ELR (cell line): ENCODE measurements at places on chromosomes 4 and X.
A peak's percentile ranks its signal among the peaks of the same experiment; 100 is the strongest.

DNA sequence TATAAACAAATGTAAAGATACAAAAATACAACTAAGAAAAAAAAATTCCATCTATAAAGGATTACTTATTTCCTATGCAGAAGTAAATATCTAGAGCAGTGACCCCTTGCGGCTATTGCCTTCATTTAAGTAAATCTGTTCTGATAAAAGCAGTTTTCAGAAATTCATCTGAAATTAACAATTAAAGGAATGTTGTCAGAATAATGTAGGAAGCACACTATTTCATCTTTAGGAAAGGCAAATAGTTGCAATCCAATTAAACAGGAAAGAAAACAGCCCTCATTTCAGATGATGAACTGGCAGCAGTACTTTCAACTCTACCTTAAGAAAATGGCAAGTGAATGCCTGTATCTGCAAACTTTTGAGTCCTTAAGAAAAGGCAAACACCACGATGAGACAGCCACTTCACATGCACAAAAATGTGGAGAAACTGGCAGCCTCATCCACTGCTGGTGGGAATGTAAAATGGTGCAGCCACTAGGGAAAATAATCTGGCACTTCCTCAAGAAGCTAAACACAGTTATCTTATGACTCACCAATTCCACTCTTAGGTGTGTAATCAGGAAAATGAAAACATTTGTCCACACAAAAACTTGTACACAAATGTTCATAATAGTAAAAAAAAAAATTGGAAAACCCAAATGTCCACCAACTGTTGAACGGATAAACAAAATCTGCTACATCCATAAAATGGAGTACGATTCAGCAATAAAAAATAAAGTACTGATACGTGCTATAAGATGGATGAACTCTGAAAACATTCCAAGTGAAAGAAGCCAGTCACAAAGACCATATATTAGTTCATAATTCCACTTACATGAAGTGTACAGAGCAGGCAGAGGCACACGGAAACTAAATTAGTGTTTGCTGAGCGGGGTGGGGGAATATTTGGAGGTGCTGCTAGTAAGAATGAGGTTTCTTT, 2.0 kb upstream of the THAP9 start:
- DNase-seq: peak; percentile 86

DNA sequence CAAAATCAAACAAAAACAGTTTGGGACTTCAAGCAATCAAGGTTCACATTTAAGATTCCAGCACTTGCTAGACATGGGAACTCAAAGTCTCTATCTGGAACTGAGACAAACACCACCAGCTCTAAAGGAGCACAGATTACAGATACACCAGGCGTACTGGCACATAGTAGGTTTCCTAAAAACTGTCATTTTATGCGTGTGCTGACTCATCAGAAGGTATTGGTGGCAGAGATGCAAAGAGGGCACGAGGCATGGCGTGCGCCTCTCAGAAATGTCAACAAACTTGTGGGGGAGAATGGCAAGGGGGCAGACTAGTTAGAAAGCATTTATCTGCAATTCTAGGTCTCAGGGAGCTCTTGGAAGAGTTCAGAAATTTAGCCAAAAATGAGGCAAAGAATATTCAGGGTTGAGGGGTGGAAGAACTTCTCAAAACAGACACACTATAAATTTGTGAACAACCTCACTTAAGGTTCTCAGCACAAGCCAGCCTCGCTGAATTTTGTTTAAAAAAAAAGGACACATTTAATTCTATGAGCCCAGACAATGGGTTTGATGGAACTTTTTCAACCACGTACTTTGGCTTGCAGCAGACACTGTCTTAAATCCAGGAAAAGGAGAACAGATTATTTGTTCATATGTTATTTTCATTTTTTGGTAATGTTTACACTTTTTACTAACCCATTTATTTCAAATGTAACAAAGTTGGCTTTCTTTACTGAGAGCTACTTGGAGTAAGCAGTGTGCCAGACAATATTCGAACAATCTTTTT, 100.0 kb downstream of the SHISA3 start:
- DNase-seq: no peak

DNA sequence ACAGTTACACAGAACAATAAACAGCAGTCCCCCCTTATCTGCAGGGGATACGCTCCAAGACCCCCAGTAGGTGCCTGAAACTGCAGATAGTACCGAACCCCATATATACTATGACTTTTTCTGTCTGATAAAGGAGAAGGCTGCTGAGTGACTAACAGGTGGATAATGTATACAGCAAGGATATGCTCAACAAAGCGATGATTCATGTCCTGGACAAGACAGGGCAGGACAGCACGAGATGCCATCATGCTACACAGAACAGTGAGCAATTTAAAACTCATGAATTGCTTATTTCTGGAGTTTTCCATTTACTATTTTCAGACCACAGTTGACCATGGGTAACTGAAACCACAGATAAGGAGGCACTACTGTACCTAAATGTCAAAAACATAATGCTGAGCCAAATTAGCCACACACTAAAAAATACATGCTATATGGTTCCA, 76.1 kb downstream of the MANBA start:
- DNase-seq: peak; percentile 69

- DNase-seq: peak; percentile 76
Measured at GRCh38 chr4:55866973-55867574, 13.6 kb downstream of the EXOC1 start.

GRCh38 chr4:12120968-12121367, 692.3 kb upstream of the HS3ST1 start:
- no peak for DNase-seq

DNA sequence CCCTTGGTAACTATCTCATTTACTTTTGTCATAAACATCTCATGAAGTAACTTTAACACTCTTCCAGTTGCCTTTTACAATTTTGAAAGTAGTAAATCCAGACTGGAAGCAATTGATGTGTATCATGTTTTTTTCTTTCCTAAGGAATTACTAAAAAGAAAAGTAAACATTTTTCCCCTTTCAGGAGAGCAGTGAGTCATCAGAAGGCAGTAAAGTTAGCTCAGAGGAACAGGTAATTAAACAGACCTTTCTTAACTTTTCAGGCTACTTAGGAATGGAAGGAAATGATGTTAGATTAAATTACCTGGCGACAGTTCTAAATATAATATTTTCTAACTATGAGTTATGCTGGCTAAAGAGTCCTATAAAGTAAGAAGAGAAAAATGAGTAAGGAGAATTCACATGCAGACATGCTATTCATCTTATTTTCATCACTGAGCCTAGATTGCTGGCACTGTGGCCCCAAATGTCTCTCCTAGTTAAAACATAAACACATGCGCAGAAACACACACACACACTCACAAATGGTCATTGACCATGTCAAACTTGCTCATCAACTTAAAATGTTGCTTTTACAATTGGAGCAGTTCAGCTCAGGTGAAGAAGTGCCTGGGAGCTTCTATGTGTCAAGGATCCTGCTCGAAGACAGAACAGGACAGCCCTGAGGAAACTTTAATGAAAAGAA, 9.3 kb downstream of the DMP1 start:
- peak; percentile 48 for DNase-seq

DNA sequence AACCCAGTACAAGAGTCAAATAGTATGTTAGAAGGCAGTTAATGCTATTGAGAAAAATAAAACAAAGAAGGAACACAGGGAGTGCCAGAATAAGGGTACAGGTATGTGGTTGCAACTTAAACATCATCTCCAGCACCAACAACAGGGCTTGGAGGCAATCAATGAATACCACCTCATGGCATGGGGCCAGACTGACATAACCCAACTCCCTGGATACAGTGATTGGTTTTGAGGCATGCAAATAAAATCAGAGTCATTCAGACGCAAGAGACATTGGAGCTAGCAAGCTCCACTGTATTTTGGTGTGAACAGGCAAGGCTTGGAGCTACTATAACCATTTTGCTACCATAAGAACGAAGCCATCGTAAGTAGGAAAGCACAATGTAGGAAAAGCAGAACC, 56.7 kb downstream of the PPP3CA start:
- no peak for DNase-seq

DNA sequence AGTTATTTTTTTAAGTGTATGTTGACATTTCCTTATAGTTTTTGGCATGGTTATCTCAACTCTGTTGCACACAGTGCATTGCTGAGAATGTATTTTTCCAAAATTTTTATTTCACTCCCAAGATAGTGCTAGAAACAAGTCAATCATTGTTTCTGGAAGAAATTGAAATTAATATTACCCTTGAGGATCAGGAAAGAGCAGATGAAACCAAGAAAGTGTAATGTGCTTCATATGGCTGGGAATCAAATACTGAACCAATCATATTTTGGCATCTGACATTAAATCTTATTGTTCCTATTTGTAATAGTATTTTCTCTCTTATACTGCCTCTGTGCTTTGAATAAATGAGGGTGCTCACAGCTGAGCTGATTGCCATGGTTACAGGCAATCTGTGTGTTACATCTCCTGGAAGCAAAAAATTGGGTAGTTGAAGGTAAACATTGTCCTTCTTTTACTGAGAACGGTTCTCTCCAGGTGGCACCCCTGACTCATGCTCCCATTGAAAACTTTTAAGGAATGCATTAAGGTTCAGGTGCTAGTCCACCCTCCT, 358.2 kb upstream of the NR3C2 start:
- DNase-seq: no peak

- DNase-seq: no peak
Measured at GRCh38 chr4:54359919-54360650, 131.0 kb downstream of the PDGFRA start.

GRCh38 chr4:169372791-169373190, 102.0 kb upstream of the SH3RF1 start:
- no peak for DNase-seq

DNA sequence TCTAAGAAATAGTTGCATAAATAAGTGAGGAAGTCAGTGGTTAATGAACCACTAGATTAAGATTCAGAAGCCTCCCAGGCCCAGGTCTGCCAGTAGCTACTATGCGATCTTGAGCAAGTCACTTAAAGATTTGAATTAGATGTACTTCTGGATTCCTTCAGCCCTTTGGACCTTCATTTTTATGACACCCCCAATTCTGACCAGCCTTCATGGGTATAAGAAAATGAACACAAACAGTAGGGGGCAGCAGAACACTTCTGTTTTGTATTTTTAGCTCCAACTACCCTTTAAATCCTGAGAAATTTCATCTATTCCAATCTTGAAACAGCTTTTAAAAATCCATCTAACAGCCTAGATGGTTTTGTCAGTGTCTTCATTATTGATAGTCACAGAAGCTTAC, 19.0 kb downstream of the TMEM47 start:
- peak; percentile 47 for DNase-seq

DNA sequence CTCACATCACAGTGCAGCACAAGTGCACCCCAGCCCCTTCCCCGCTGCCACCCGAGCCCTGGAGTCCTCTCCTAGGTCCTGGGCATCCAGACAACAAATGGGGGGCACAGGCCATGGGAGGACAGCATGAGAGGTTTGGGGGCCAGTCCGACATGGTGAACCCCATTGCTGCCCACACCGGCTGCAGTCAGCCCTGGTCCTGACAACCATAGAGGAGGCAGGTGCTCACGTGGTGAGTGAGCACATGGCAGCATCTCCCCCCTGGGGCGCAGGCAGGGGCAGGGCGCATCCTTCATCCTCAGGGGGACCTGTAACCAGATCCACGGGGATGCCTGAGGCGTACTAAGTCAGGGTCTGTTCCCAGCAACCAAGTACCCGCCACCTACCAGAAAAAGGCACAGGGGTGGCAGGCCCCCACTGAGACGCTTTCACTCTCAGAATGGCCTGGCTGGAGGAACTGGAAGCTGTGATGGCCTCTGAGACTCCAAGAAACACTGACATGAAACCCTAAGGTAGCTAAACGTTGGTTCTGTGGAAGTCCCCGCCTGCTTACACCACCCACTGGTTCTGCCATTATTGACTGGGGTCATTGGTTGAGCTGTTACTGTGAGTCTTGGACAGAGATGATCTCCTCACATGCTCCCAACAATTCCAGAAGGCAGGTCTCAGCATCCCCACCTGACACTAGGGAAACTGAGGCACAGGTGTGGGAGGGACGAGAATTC, 6.5 kb downstream of the ZFYVE28 start:
- DNase-seq: no peak

GRCh38 chr4:2047031-2047660, 12.0 kb upstream of the NAT8L start:
- DNase-seq: no peak

DNA sequence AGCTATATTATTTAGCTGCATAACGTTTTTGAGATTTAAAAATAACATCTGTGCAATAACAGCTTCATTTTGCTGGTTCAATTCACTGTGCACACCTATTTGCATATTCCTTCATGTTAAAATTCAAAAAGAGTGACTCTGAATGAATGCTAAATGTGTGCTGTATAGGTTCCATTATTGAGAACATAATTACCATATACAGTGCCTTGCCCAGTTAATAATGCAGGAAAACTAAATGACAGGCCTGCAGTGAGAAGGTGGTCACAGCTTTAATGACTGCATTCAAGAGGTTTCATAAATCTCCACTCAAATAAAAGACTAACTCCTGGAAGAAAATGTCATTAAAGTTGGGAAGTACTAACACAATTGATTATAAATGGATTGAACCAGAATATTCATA, 1183.2 kb upstream of the ADGRL3 start:
- no peak for DNase-seq

DNA sequence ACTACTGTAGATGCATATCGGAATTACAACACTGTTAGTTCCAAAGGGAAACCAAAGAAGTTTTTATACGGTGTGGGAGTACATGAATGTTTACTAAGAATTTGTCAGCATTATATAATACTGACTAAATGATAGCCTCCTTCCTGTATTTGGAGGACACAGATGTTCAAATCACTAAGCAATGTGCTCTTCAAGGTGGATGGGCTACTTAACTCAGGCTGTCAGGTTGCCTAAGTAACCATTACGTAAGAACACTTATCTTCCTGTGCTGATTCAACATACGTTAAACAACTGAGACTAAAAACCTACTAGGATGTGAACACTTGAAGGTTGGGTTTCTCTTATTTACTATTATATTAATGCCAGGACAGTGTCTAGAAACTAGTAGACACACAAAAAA, 81.9 kb upstream of the HPGD start:
- peak; percentile 59 for DNase-seq

- DNase-seq: peak; percentile 9
Measured at GRCh38 chr4:145178740-145179280, 1.6 kb downstream of the OTUD4 start.

DNA sequence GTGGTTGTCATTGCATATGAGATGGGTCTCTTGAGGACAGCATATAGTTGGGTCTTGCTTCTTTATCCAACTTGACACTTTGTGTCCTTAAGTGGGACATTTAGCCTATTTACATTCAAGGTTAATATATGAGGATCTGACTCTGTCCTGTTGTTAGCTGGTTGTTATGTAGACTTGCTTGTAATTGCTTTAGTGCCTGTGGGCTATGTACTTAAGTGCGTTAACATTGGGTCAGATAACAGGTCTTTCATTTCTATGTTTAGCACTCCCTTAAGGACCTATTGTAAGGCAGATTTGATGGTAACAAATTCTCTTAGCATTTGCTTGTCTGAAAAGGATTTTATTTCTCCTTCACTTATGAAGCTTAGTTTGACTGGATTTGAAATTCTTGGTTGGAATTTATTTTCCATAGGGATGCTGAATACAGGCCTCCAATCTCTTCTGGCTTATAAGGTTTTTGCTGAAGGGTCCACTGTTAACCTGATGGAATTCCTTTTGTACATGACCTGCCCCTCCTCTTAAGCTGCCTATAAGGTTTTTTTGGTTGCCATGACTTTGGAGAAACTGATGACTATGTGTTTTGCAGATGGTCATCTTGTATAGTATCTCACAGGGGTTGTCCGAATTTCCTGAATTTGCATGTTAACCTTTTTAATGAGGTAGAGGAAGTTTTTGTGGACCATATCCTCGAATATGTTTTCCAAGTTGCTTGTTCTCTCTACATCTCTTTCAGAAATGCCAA, 162.0 kb downstream of the NKX6-1 start:
- no peak for DNase-seq
